ENCODE measurements at places on chromosomes 7 and 10.

DNA sequence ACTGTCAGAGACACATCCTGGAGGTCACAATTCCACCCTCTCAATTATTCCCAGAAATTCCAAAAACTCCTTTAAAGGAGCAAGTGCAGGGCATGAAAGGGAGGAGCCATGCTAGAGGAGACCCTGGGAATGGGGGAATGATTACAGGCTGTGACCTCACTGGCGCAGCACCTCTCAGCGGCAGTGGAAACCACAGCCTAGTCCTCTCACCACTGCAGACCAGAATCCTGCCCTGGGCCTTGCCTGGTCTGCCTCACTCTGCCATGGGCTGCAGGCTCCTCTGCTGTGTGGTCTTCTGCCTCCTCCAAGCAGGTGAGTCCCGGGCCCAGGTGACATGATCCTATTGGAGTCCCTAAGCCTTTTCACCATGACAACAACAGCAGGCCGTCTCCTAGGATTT is 50.5 kb upstream of the PRSS58 start:
- DNase-seq, result no peak

- DNase-seq, result no peak
Observed at GRCh38 chr10:18532881-18533535, 118.4 kb downstream of the NSUN6 start.

DNA sequence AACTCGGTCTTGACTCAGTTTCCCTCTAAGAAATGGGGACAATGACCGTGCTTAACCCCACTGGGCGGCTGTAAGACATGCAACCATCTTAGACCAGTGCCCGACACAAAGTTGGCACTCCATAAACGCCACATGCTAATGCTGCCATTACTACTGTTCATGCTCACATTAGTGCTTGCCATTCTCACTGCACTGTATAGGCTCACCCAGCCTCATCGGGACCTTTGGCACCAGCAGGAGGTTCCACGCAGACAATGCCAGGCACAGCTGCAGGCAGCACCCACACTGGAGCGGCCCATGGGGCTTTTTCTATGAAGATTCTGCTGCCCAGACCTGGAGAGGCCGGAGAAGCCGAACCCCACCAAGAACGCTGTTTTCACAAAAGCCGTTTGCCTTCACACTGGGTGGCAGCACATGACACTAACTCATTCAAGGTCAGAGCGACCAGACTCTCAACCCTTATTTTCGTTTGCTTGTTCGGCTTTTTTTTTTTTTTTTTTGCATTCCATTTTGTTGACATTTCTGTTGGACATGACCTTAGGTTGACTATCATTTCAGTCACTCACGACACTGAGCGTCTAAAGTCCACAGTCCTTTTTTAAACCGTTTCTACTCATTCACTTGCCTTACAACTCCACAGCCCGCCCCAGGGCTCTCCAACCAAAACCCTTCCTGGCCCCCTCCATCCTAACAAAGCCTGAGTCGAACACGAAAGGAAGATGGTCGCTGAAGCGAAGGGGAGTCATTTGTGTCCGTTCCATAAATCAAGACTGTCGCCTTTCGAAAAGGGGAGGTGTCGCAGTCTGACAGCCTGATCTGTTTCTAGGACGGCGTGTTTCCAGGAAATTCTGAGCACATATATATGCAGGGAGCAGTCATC is 124.4 kb upstream of the RNF32 start:
- DNase-seq, result no peak

DNA sequence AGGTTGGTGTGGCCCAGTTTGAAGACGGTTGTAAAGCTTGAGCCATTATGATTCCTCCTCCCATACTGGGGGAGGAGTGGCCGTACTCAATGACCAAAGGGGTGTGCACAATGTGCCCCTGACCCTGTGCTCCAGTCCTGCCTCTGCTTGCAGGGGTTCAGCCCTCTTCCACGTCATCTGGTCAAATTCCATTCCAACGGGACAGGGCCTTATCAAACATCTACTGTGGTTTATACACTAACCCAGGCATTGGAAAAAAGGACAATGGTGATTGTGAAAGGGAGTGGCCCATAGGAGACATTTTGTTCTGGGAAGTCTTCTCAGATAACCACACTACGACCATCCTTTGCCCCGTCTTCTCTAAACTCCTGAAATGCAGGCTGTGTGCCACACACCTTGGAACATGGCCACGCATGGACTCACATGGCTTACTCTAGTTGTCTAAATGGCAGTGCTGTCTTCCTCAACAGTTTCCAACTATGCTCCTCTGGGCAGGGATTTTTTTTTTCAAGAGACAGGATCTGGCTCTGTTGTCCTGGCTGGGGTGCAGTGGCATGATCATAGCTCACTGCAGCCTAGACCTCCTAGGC is 103.0 kb downstream of the JCAD start:
- DNase-seq, result no peak

DNA sequence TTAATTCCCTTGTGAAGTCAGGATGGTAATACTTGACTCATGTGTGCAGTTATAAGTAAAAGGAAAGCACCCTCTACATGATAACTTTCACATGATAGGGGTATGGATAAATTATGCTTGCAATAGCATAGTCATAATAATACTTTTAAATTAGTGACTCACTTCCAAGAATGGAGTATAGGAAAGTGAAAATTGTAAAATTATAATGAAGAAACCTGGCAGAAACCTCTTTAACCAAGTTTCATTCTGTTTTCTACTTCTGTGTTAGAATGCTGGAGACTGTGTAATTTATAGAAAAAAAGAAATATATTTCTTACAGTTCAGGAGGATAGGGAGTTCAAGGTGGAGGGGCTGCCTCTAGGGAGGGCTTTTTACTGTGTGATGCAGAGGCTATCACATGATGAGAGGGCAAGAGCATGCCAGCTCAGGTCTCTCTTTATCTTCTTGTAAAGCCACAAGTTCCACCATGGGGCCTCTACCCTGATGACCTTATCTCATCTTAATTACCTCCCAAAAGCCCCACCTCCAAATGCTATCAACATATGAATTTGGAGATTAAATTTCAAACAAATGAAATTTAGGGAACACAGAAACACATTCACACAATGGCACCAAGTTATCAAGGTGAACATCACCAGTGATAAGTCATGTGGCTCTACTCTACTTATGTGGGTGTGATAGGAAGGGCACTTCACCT is 43.2 kb downstream of the HDAC9 start:
- no peak for DNase-seq

DNA sequence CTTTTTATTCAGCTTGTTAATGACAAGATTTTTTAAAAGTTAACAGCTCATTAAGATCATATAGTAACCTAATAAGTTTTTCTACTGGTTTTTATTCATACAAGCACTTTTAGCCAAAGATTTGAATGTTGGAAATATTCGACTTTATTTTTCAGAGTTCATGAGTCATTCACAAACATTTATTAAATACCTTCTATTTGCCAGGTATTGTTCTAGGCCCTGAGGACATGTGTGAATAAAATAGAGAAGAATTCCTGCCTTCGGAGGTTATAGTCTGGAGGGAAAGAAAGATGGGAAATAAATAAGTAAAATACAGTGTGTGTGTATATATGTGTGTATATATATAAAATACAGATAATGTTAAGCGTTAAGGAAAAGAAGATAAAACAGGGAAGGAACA is 31.5 kb downstream of the BTAF1 start:
- no peak for DNase-seq

DNA sequence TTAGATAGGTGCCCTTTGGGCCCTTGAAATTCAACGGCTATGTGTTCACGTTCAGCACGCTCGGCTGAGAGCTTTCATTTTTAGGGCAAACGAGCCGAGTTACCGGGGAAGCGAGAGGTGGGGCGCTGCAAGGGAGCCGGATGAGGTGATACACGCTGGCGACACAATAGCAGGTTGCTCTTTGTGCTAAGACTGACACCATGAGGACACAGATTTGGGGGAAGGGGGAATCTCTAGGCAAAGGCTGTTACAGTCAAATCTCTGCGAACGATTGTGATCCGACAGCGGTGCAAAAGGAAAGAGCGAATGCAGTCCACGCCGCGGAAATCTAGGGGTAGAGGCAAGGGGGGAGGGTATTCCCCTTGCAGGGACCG is 667 bp downstream of the KLLN start:
- no peak for DNase-seq

- DNase-seq, result no peak
Observed at GRCh38 chr10:42962902-42963231, 114.0 kb upstream of the RET start.

DNA sequence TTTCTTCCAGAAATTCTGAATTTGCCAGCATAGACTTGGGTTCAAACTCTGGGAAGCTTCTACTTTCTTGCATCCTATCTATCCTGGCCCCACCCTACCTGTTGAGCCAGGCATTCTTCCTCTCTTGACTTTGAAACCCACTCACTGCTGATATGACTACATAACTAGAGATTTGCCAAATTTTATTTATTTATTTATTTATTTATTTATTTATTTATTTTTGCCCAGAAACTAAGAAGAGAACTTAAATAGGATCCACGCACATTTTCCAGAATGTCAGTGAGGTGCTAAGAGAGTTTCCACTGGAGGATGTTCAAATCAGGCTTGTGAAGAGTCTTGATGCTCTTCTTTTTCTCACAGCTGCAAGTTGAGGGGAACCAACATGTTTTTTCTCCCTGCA is 487.8 kb upstream of the PODXL start:
- DNase-seq, result no peak

DNA sequence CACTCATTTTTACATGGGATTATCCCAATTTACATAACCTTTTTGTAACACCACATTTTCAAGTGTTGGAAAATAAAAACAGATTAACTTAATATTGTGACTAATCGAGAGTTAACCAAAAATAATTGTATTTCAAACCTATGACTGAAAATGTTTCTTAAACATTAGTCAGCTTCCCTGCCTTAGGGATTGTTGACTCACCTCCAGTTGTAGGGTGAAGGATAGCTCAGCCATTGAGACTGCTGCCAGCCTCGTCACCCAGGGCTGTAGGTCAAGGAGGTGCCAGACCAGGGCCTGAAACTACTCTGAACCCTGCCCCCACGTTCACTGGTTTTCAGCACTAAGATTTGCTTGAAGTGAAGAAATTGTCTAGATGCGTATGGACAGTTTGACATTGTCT is 351.2 kb downstream of the GFRA1 start:
- DNase-seq, result no peak

- DNase-seq, result no peak
Observed at GRCh38 chr7:51187941-51188340, 128.7 kb downstream of the COBL start.

DNA sequence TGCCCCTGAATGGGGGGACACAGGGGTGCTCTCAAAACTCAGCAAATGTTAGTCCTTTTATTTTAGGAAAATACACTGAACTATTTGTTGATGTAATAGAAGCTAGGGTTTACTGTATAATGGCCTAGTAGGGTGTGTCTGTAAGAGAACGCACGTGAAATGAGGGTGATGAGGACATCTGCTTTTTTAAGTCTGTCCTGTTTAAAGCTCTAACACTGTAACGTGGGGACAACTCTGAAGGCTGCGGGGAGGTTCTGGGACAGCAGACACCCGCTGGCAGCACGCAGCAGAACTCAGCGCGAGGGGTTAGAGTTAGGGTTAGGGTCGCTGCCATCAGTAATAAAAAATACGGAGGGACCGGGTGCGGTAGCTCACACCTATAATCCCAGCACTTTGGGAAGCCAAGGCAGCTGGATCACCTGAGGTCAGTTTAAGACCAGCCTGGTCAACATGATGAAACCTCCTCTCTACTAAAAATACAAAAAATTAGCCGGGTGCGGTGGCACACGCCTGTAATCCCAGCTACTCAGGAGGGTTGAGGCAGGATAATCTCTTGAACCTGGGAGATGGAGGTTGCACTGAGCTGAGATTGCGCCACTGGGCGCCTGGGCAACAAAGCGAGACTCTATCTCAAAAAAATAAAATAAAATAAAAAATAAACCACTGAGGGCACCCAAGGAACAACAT is 98.0 kb downstream of the CTBP2 start:
- DNase-seq, result no peak

- DNase-seq, result no peak
Observed at GRCh38 chr10:4676566-4676965, 149.4 kb upstream of the AKR1E2 start.

- DNase-seq, result no peak
Observed at GRCh38 chr7:94178230-94178629, 174.1 kb upstream of the BET1 start.

DNA sequence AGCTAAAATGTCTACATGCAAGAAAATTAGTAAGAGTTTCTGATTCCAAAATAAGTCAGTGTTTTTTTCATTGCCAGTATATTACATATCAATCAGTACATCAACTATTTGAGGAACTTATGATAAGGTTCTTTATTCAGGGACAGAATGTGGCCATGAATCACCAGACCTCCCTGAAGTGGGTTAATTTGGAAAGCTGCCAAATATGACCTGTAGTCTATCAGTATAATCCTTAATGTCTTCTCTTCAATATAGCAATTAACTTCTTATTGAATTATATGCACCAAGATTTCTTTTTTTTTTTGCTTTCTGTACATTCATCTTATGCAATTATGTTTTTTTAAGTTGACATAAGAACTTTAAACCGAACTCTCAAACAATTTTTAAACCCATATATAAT is 714.5 kb upstream of the POT1 start:
- no peak for DNase-seq

- DNase-seq, result no peak
Observed at GRCh38 chr7:205115-206010, 13.0 kb downstream of the FAM20C start.

- DNase-seq, result no peak
Observed at GRCh38 chr10:92756201-92757065, 66.7 kb downstream of the HHEX start.

DNA sequence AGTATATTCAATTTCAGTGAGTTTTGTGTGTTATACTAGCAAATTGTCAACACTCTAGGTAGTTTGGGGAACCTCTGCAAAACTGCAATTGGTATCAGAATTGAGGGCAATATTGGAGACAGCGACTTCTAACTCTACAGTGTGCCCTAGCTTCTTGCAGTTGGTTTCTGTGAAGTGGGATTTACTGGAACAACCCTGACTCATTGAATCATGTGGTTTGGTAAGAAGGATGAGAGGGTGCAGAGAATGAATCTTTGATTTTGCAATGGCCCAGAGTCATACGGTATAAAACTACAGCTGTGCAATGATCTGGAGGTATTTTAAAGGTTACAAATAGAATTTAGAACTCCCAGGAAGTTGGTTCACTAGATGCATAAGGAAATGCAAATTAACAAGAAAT is 129.1 kb upstream of the PPP1R3A start:
- peak; percentile 80 for DNase-seq

GRCh38 chr10:90858461-90858968 is 676 bp upstream of the HTR7 start:
- DNase-seq, result no peak

DNA sequence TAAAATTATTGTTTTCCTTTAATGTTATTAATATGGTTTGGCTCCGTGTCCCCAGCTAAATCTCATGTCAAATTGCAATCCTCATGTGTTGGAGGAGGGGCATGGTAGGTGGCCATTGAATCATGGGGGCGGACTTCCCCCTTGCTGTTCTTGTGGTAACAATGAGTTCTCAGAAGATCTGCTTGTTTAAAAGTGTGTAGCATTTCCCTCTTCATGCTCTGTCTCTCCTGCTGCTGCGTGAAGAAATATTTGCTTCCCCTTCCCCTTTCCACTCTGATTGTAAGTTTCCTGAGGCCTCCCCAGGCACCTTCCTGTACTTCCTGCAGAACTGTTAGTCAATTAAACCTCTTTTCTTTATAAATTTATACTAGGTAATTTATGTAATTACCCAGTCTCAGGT is 27.5 kb downstream of the VIM start:
- no peak for DNase-seq
